ENCODE measurements at places on chromosomes 1 and 21.

DNA sequence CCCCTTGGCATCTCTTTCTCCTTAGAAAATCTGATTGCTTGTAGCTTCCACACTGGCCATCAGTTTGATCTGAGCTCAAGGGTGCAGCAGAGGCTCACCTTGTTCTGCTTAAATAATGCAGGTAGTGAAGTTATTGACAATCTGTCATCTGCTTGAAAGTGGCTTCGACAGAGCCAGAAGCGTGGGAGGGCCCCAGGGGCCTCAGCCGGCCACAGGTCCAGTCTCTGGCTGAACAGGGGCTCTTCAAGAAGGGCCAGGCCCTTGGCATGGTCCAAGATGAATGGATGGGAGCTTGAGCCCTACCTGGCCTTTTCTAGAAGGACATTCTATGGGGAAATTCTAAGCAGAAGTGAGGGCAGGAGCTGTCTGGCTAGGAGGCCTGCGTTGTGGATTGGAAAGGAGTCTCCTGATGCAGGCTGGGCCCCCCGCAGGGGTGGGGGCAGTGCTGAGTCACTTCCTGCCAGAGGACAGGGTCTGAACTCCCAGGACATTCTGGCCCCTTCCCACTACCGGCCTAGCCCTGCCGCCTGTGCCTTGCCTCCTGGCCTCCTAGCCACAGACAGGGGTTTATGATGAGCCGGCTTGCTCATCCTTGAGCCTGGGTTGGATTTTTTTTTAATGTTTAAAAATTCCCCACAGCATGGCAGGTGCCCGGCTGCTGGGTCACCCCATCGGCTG, 162.3 kb upstream of the VAMP3 start:
- no peak for DNase-seq

- peak; percentile 67 for DNase-seq
Measured at GRCh38 chr1:46613661-46614603, 2.7 kb downstream of the MOB3C start.

DNA sequence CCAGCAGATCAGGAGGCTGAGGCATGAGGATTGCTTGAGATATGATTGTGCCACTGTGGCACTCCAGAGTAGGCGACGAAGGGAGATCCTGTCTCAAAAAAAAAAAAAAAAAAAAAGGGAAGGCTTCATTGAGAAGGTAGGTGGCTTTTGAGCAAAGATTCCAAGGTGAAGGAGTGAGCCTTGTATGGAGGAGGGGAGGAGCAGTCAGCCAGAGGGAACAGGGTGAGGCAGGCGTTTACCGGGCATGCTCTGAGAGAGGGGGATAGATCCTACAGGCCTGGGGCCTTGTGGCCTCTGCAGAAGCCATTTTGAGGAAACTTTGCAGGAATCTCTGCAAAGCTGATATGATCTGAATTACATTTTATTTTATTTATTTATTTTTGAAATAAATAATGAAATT, 5.1 kb upstream of the HDAC1 start:
- no peak for DNase-seq

DNA sequence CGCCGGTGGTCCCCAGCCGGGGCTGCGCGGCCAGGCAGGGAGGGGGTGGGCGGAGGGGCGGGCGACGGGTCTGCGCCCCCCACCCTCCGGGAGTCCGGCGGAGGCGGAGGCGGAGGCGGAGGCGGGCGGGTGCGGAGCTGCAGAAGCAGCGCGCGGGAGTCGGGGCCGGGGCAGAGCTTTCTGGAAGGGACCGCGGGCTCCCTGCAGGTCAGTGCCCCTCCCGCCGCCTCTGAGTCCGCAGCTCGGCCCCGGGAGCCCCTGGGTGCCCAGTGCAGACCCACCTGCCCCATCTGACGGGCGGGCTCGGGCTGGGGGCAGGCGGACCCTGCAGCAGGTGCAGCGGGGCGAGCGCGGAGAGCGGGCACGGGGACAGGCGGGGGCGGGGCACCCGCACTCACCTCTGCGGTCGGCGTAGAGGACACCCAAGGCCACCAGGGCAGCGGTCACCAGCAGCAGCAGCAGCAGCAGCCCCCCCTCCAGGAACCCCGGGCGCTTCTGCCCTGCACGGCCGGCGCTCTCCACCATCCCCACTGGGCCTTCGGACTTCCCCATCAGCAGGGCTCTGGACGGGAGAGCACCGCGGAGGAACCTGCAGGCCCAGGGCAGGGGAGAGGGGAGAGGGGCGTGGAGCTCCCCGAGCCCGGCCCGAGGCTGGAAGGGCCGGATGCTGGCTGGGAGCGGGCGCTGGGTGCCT, 3.7 kb downstream of the MMEL1 start:
- no peak for DNase-seq

DNA sequence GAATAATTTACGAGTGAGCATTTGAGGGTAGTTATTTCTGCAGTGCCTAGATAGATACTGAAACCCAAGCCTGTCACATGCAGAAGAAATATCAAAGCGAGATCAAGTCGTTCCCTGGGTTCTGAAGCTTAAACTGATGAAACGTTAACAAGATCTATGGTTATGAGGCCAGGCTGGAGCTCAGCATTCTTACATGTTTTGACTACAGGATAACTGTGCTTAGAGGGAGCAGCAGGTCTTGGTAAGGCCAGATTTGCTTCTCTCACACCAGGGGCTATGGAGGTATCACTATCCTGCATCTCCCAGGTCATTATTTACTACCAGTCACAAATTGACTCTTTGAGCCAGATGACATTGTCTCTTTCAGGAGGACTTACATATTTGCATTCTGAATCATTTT, 1401.4 kb upstream of the PRMT6 start:
- DNase-seq = no peak

DNA sequence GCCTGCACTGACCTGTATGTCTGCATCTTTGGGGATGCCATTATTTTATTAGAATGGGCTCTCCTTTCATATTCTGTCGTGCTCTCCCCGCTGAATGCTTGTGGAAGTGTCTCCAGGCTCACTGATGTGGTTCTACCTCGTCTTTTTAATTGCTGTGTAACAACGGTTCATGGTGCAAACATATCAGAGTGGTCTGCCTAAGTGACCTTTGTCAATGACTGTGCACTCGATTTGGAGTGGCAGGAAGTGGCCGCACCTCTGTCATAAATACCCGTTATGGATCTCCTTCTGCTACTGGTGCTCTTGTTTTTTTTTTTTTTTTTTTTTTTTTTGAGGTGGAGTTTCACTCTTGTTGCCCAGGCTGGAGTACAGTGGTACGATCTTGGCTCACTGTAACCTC, 38.3 kb downstream of the SPSB1 start:
- DNase-seq = no peak

GRCh38 chr1:36650200-36651065, 167.7 kb upstream of the CSF3R start:
- DNase-seq = peak; percentile 74

DNA sequence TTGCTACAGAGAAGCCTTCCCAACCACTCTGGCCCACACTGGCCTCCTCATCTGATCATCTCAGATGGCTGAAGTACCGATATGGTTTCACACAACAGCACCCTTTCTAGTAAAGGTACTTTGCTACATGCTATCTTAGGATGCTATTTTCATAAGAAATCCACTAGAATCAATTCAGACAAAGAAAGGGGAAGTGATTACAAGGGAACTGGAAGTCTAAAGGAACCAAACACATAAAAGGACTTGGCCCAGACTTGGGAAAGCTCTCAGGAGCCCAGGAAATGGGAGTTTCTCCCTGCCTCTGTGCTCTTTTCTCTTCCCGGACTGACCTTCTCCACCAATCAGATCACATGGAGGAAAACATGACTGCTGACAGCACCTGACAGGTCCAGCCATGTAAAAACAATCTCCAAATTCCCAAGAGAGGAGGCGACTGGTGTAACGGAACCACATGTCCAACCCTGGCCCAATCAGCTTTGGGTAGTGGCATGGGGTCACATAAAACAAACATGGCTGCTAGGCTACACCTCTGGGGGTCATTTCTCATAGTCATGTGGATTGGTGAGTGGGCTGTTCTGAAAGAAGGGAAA, 12.7 kb upstream of the FOXE3 start:
- no peak for DNase-seq

DNA sequence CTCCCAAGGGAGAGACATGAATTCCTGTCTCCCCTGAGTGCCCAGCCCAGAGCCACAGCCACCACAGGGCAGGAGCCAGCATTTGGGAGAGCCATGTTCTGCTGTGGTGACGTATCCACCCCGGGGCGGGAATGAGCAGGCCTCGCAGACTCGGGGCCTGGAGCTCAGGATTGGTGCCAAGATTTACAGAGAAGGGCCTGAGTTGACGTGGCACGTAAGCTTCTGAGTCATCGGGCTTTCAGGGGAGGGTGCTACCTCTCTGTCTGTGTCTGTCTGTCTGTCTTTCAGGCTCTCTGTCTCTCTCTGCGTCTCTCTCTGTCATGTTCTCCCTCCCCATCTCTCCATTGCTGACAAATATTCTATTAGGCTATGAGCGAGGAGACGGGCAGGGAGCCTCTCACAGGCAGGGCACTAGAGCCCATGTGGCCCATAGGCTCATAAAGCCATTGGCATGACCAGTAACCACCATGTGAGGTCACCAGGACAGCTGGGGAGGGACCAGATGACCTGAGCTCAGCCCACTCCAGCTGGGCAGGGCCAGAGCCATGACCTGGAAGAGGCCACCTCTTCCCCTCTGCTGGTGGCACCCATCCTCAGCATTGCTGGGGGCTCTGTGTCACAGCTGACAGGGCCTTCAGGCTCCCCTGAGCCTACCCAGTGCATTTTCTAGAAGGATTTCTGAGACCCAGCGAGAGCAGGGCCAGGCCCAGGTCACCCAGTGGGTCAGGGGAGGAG, 300.0 kb upstream of the VAMP3 start:
- no peak for DNase-seq

GRCh38 chr1:150186789-150187559, 37.3 kb downstream of the PLEKHO1 start:
- peak; percentile 93 for DNase-seq

DNA sequence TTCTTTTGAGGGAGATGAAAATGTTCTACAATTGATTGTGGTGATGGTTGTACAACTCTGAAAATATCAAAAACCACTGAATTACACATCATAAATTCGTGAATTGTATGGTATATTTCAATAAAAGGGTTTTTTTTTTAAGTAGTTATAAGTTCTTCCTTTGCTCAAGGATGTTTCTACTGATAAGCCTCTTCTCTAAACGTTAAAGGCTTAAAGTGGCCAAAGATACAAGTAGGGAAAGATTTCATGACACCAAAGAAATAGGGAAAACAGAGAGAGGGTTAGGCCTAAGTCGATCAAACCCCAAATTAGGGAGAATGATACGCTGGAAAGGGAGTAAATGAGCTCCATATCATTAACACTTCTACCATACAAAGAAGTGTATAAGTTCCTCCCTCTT, 4.1 kb downstream of the KDM5B start:
- peak; percentile 63 for DNase-seq

GRCh38 chr1:61556631-61557030, 168.3 kb downstream of the TM2D1 start:
- no peak for DNase-seq

- DNase-seq = no peak
Measured at GRCh38 chr1:172287208-172287607, 133.3 kb upstream of the C1orf105 start.

GRCh38 chr1:62381831-62382657, 54.8 kb upstream of the USP1 start:
- no peak for DNase-seq

- peak; percentile 76 for DNase-seq
Measured at GRCh38 chr1:151166505-151166956, 587 bp downstream of the SCNM1 start.

DNA sequence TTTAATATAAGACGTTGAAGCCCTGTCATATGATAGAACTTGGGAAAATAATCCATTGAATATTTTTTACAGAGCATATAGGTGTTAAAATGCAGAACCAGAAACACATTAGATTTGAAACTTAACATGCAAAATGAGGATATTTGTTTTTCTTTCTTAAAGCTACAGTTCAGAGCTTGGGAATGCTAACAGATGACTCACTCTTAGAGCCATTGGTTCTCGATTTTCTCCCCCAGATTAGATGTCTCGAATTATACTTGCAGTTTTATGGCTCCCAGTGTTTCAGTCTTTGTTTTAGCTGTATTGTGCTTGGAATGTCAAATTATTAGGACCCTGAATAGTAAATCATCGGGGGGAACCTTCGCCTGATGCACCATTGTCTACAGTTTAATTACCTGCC, 575.7 kb upstream of the ZP4 start:
- no peak for DNase-seq

DNA sequence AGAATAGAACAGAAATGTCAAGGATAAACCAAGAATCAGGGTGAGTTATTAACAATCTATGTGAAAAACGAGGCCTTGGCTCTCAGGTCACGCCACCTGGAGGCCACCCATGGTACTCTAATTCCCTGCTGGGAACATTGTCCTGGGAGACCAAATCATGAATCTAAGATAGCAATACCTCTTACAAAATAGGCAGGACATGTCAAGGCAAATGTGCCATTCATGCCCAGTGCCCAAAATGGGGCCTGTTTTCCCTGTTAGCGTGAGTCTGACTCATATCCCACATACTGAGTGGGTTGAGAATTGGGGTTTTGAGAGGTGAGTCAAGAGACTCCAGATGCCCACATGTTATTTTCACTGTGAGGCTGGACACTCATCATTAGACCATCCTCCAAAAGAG, 380.8 kb downstream of the HHIPL2 start:
- DNase-seq = peak; percentile 66

- DNase-seq = no peak
Measured at GRCh38 chr21:37869661-37870060, 46.6 kb downstream of the KCNJ6 start.

GRCh38 chr1:154445040-154445472, 39.9 kb downstream of the IL6R start:
- no peak for DNase-seq

GRCh38 chr1:53696571-53696970, 42.4 kb downstream of the GLIS1 start:
- DNase-seq = no peak

GRCh38 chr21:45838634-45839033, 142.9 kb upstream of the COL6A1 start:
- DNase-seq = no peak

DNA sequence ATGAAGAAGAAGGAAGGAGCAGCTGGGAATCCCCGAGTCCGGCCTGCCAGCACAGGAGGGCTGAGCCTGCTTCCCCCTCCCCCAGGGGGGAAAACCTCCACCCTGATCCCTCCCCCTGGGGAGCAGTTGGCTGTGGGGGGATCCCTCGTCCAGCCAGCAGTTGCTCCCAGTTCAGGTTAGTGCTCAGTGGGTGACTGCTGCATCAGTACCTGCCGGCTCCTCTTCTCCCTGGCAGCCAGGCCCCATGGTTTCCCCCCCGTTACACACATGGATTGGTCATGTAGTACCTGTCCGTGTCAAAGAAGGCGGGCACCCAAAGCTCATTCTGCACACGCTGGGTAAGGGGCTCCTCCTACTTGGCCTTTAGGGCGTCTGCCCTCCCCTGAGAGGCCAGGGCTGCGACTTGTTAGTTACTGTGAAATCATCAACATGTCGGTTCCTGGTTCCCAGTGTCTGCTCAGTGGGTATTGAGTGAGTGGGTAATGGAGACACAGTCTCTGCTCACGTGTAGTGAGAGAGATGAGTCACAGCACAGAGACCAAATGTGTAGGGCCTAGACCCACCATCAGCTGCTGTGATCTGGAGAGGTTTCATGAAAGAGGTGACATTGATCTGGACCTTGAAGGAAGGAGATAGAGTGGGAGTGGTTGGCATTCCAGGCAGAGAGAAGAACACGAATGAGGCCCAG, 11.5 kb downstream of the NECAP2 start:
- DNase-seq = no peak
